ENCODE measurements at places on chromosomes 7 and 10. TPM values are rescaled to one million over a fixed set of nuclear protein-coding genes. Genes with fewer than 3 reads are reported as not detected.

Gene AKR1D1
- total RNA-seq = 0.10 TPM

Gene PTPRZ1
- 0.25 TPM for total RNA-seq

Gene PLXDC2
- 0.20 TPM for total RNA-seq

GRCh38 chr10:61452151-61452651, 980 bp downstream of the TMEM26 start:
- no peak overlapping the region for H3K27ac ChIP-seq
- H3K4me3 ChIP-seq = no peak overlapping the region
- H3K27me3 ChIP-seq = no peaks in the 10 kb centered on the region
- no peaks in the 10 kb centered on the region for H3K36me3 ChIP-seq
- H3K4me1 ChIP-seq = no peaks in the 10 kb centered on the region
- DNase-seq = no peak

DNA sequence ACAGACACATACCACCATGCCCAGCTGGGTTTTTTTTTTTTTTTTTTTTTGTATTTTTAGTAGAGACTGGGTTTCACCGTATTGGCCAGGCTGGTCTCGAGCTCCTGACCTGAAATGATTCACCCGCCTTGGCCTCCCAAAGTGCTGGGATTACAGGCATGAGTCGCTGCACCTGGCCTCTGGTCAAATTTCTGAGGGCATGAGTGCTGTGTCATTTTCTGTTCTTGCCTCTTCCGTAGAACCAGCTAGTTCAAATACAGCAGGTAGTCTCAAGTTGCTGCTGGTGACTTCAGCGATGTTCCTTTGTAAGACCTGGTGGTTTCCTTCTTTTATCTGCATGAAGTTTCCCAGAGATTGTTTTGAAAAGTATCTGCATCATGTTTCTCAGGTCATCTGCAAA, 134.8 kb upstream of the SHH start:
- no peak overlapping the region for H3K27ac ChIP-seq
- DNase-seq = no peak
- peaks cover 24% of the 10 kb centered on the region for H3K4me1 ChIP-seq

DNA sequence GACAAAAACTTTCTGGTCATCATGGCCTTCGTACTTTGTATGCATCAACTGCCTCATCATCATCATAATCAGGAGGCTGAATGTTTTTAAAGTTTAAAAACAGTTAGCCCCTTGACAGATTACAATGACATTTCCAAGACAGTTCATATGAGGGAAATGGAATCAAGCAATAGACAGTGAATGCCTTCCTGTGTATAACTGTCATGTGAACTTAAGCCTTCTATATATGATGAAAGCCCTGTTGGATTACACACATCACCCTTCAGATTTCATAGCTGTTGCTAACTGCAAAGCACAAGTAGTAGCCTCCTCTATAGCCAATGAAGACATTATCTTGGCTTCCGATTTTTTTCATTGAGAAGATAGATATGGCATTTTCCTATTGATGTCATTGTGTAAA, 154.0 kb downstream of the PLXDC2 start:
- H3K4me3 ChIP-seq = no peak overlapping the region
- H3K27ac ChIP-seq = no peak overlapping the region
- no peaks in the 10 kb centered on the region for H3K27me3 ChIP-seq
- H3K36me3 ChIP-seq = no peaks in the 10 kb centered on the region

- peak; percentile 64 for DNase-seq
- peak overlapping the region; percentile 18 for H3K4me3 ChIP-seq
- H3K27ac ChIP-seq = no peak overlapping the region
- H3K27me3 ChIP-seq = no peaks in the 10 kb centered on the region
- no peaks in the 10 kb centered on the region for H3K36me3 ChIP-seq
- peaks cover 5% of the 10 kb centered on the region for H3K4me1 ChIP-seq
These were observed 117.1 kb downstream of the DYNC2I1 start for GRCh38 chr7:158973440-158973839.

- no peaks in the 10 kb centered on the region for H3K4me1 ChIP-seq
- no peak for DNase-seq
- H3K27me3 ChIP-seq = no peaks in the 10 kb centered on the region
- H3K36me3 ChIP-seq = no peaks in the 10 kb centered on the region
- no peak overlapping the region for H3K4me3 ChIP-seq
These were observed 186.1 kb upstream of the ZWINT start for GRCh38 chr10:56547163-56547562.

GRCh38 chr10:4813023-4813422, 13.0 kb upstream of the AKR1E2 start:
- H3K4me3 ChIP-seq = no peak overlapping the region
- peaks cover 15% of the 10 kb centered on the region for H3K4me1 ChIP-seq
- peak; percentile 36 for DNase-seq
- H3K27ac ChIP-seq = no peak overlapping the region
- H3K27me3 ChIP-seq = no peaks in the 10 kb centered on the region
- no peaks in the 10 kb centered on the region for H3K36me3 ChIP-seq
